ENCODE measurements at places on chromosomes 2 and 18. TPM values are rescaled to one million over a fixed set of nuclear protein-coding genes. Genes with fewer than 3 reads are reported as not detected.

DCDC2C gene
- total RNA-seq, result not detected

PLCL1 gene
- 6.4 TPM for total RNA-seq

OTX1 gene
- not detected for total RNA-seq

C1D gene
- total RNA-seq, result 21.4 TPM

PTPN4 gene
- total RNA-seq, result 43.4 TPM

LAPTM4A gene
- 214 TPM for total RNA-seq

ACTG2 gene
- 2.6 TPM for total RNA-seq

BBS5 gene
- 10.8 TPM for total RNA-seq

SLC4A1AP gene
- total RNA-seq, result 23.3 TPM

C2orf81 gene
- 4.2 TPM for total RNA-seq

RAB27B gene
- 3.9 TPM for total RNA-seq

ASB18 gene
- total RNA-seq, result not detected

UBE2F gene
- total RNA-seq, result 58.9 TPM

SPC25 gene
- 8.6 TPM for total RNA-seq

ERMN gene
- not detected for total RNA-seq

AGXT gene
- total RNA-seq, result 0.92 TPM

AMER3 gene
- total RNA-seq, result not detected

PPM1G gene
- total RNA-seq, result 61.7 TPM

REEP1 gene
- 1.4 TPM for total RNA-seq

GALR1 gene
- not detected for total RNA-seq

RAB6D gene
- total RNA-seq, result 0.22 TPM

FSIP2 gene
- 0.06 TPM for total RNA-seq

SAG gene
- total RNA-seq, result not detected

CPS1 gene
- 1.8 TPM for total RNA-seq

G6PC2 gene
- not detected for total RNA-seq

CAPN14 gene
- not detected for total RNA-seq

MALL gene
- 3.1 TPM for total RNA-seq

ZBTB7C gene
- total RNA-seq, result 21.6 TPM

SIX3 gene
- not detected for total RNA-seq

TRIM43 gene
- not detected for total RNA-seq

M1AP gene
- total RNA-seq, result 0.47 TPM

ALPG gene
- not detected for total RNA-seq

COBLL1 gene
- 212 TPM for total RNA-seq

RAB12 gene
- total RNA-seq, result 36.0 TPM

ALPI gene
- not detected for total RNA-seq

ME2 gene
- total RNA-seq, result 81.4 TPM

PUM2 gene
- total RNA-seq, result 82.4 TPM

NRBP1 gene
- total RNA-seq, result 51.3 TPM

PPP1CB gene
- 227 TPM for total RNA-seq

ZNF2 gene
- total RNA-seq, result 1.8 TPM

CABYR gene
- total RNA-seq, result 9.6 TPM

ARHGAP25 gene
- total RNA-seq, result 16.6 TPM

ABHD1 gene
- 1.4 TPM for total RNA-seq

TMEFF2 gene
- 0.37 TPM for total RNA-seq

ANKRD30BL gene
- 0.55 TPM for total RNA-seq

SH3RF3 gene
- total RNA-seq, result 0.72 TPM

ALLC gene
- not detected for total RNA-seq

LYPD6B gene
- 0.47 TPM for total RNA-seq

ZNF407 gene
- total RNA-seq, result 19.6 TPM

SULT1C2 gene
- not detected for total RNA-seq

FASTKD1 gene
- total RNA-seq, result 5.9 TPM

Measured in adrenal gland (tissue), 19 donors.